ENCODE measurements at places on chromosomes 3 and 15.

DNA sequence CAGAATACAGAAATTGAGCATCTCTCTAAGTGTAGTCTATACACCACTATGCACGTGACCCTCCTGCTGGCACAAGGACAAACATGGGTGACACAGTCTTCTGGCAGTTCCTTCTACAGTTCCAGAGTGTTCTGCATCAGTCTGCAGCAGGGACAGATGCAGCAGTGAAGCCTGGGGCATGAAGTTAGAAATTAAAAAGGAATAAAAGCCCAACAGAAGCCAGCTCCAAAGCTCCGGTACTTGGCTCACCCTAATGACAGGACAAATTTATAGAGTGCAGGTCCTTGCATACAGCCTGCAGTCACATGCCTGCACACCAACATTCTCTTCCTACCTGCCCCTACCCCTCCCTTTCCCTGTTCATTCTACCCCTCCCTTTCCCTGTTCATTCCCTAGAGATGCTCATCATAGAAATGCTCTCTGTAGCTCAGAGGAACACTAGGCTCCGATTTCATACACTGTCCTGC lies 15.0 kb downstream of the UACA start:
- no peak for DNase-seq

- DNase-seq: no peak
These were observed 33.8 kb upstream of the FAH start for GRCh38 chr15:80118956-80119355.

- DNase-seq: no peak
These were observed 421.4 kb downstream of the EPHA6 start for GRCh38 chr3:97235611-97236315.

DNA sequence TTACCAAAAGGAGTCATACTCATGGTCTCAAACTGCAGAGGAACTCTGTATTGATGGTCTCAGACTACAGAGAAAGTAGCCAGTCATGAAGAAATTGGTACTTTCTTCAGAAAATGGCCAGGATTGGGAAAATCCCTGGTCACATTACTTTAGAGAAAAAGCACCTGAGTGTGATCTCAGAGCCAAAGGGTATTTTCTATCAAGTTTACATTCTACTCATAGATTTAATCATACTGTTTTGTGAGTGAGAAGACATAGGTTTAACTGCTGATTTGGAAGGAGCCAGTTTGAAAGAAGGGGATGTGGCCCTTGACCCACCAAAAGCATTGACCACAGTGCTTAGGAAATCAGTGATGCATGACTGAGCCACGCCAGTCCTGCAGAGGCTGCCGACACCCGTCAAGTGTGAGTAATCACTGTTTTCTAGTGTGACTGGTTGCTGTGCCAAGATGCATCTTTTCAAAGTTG lies 203.6 kb downstream of the AKAP13 start:
- DNase-seq: no peak

DNA sequence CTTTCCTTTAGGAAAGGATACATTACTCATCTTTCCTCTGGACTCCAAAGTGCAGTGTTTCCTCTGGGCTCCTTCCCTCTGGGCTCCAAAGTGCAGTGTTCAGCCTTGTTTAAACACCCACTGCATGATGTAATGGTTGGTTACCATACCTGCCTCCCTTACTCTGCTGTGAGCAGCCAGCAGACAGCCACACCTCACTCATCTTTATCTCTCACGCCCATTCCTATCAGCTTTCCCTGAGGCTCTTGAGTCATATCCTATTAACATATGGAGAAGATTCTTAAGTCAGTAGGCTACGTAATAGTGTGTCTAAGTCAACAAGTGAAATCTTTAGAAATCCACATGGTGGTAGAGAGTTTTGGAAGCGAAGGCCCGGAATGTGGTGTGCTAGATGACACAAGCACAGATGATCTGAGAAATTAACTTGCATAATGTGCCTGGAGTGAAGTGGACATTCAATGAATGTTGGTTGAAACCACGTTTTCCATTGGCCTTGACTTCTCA lies 97.2 kb upstream of the CTNNB1 start:
- no peak for DNase-seq

DNA sequence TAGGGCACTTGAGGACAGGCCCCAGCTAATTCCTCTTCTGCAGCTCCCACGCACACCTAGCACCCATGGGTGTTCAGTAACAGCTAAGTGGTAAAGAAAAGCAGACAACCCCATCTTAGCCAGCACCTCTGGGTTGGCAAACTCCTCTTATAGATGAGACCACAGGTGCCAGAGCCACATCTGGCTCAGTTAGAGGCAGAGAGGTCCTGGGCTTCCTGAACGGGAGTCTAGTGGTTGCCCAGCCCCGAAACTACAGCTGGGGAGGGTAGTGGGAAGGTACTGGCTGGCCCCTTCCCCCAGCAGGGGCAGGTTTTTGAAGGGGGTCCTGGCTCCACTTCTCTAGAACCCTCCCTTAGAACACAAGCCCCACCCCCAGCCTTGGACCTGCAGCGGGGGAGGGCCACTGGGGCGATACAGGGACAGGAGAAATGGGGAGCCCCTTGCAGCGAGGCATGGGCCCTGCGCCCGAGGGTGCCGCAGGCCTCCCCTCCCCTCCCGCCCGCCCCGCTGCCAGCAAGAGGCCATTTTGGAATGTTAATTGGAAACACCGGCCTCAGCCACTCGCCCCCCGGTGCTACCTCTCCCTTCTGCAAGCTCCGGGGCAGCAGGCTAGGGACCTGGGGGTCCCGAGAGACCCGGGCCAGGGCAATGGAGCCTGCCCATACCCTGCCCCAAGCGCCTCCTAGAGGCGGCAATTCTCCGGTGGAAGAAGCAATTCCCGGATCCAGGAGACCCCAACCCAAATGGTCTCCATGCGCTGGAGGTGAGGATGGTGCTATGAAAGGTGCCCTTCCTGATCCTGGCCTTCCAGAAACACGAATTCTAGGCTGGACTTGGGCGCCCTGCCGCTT lies 1.5 kb downstream of the DUSP7 start:
- no peak for DNase-seq

DNA sequence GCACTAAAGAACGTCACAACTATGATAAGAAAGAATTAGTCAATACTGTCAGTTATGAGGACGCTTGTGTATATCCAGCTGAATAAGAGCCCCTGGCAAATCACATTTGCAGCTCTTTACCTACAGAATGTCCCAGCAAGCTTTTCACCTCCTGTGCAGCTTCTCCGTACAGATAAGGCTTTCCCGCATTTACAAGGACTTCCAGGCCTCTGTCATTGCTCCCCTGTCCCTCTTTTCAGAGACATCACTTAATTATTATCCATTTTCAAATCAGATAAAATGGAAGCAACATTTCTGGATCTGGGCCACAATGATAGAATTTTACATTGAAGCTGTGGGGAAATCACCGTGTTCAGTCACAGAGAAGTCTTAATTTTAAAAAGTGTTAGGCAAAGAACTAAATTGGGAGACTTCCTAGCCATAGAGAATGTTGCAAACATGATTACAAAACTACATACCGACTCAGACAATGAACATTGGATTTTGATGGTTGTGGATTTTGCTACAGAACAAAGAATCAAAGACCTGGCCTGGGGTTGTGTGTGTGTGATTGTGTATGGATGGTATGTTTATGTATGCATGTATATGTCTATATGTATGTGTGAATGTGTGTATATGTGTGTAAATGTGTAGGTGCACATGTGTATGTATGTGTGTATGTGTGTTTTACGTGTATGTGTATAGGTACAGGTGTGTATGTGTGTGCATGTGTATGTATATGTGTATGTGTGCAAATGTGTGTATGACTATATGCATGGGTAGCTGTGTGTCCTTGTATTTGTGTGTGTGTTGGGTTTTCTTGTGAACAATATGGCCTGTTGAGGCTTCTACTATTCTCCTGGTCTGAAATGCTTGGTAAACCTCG lies 41.5 kb downstream of the MGLL start:
- DNase-seq: no peak

DNA sequence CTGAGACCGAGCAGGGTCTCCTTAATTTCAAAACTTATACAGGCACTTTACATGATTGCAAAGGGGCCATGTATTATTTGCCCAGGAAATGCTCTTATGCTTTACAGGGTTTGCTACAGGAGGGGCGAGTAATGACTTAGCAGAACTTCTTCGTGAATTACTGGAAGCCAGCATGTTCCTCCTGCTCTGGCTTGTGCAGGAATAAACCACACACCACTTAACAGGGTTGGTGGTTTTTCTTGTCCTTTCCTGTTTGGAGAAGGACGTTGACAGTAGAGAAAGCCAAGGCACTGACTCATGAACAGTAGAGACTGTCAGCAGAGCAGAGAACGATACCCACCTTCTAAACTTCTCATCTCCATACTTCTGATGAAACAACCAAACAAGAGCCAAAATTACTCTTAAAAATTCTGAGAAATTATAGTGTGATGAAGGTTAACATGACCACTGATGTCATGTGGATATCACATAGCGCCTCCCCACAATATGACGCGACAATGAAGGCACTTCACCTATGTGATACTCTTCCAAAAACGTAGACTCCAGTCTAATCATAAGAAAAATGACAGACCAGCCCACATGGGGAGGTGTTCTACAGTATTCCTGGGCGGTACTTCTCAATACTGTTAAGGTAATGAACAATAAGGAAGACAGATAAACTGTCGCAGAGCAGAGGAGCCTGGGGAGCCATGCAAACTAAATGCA lies 24.7 kb upstream of the MCTP2 start:
- DNase-seq: no peak

- no peak for DNase-seq
These were observed 150.0 kb upstream of the UBE2E1 start for GRCh38 chr3:23655749-23656148.

Measured in stimulated activated CD4-positive, alpha-beta T cell treated with anti-CD3 and anti-CD28 coated beads, Interleukin-15, amount 100 ng/mL, for 1 hour (primary cell).